NT2/D1 (cell line): ENCODE measurements at places on chromosomes 6 and 20.

GRCh38 chr6:90896075-90896547 lies 309.2 kb upstream of the MAP3K7 start:
- no peak for DNase-seq

GRCh38 chr20:20299904-20300303 lies 68.0 kb upstream of the INSM1 start:
- DNase-seq = no peak

DNA sequence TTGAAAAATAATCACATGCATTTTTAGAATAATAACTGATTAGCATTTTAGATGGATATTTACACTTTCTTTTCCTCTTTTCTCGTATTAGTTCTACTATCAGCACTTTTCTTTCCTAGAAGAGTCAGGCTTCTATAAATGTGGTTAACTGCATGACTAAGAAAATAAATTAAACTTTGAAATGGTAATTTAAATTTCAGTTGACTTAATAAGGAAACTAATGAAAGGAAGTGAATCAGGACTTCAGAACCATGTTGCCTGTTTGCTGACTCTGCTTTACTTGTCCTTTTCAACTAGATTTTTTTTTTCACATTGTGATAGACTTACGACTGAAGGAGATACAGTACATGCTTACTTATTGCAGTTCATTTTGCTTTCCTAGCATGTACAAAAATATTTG lies 1258.2 kb upstream of the EYS start:
- no peak for DNase-seq

DNA sequence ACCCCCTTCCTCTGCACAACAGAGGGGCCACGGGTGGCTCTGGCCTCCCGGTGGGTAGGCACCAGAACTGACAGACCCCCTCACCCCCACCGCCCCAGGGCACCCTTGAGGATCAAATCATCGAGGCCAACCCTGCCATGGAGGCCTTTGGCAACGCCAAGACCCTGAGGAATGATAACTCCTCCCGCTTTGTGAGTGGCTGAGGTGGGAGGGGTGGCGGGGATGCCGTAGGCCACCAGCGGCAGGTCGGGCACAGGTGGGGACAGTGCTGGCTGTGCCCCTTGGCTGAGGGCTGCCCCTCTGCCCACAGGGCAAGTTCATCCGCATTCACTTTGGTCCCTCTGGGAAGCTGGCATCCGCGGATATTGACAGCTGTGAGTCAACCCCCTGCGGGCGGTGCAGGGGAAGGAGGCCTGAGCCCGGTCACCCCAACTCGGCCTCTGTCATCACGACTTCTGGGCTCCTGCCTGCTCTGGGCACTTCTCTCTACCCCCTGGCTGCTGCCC lies 29.1 kb downstream of the MYH7B start:
- DNase-seq = no peak

DNA sequence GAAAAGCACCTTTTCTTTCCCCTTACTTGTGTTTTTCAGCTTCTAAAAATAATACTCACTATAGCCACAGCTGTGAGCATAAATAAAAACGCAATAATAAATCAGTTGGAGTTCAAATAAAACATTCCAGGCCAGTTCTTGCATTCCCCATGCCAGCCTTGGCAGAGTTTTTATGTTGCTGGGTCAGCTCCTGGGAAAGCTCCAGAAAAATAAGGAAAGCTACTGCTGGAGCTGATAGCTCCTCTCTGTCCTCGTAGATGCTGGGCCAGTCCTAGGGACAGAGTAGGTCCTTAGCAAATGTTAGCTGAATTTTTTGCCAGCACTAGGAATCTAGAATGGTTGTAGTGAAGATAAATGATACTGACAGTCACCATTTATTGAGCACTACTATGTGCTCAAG lies 389.0 kb upstream of the SYNCRIP start:
- no peak for DNase-seq

- peak; percentile 13 for DNase-seq
Observed at GRCh38 chr20:33732166-33732970, 572 bp downstream of the ZNF341 start.
